ENCODE measurements at places on chromosomes 1 and 21. TPM values are rescaled to one million over a fixed set of nuclear protein-coding genes. Genes with fewer than 3 reads are reported as not detected.

Gene AGMAT
- total RNA-seq = 2.1 TPM

Gene SEC16B
- 4.0 TPM for total RNA-seq

Gene PDZK1IP1
- not detected for total RNA-seq

Gene CAPN8
- not detected for total RNA-seq

Gene LIX1L
- total RNA-seq = 25.9 TPM

Gene ANKRD65
- total RNA-seq = 0.50 TPM

Gene TCHHL1
- total RNA-seq = not detected

Gene FCGR1A
- not detected for total RNA-seq

Gene RPE65
- not detected for total RNA-seq

Gene HOOK1
- not detected for total RNA-seq

Gene ZYG11A
- total RNA-seq = 0.84 TPM

Gene FOXE3
- total RNA-seq = not detected

Gene DMRTA2
- total RNA-seq = not detected

Gene NDUFS2
- total RNA-seq = 136 TPM

Gene EFNA3
- total RNA-seq = 1.2 TPM

Gene SHISAL2A
- not detected for total RNA-seq

Data from bronchus fibroblast of lung (primary cell).